ENCODE measurements at places on chromosomes 4 and X.

- DNase-seq: no peak
Measured at GRCh38 chrX:147910607-147911006, 1.1 kb upstream of the FMR1 start.

DNA sequence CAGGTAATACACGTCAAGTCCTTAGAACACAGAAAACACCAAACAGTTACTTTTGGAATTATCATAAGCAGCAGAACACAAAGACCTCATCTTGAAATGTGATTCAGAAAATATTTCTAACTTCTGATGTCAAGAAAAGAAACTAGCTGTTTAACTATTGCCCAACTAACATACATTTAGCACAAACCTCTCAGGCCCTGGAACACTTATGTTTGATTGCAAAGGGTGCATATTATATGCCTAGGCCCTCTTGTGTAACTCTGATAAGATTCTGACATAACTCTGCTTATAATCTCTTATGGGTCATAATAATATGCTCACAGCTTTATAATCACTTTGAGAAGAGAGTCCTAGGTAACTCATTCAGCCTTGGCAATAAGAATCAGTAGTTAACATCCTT lies 62.6 kb downstream of the TBC1D9 start:
- no peak for DNase-seq

GRCh38 chr4:98261405-98262291 lies 464 bp downstream of the RAP1GDS1 start:
- DNase-seq: peak; percentile 30

DNA sequence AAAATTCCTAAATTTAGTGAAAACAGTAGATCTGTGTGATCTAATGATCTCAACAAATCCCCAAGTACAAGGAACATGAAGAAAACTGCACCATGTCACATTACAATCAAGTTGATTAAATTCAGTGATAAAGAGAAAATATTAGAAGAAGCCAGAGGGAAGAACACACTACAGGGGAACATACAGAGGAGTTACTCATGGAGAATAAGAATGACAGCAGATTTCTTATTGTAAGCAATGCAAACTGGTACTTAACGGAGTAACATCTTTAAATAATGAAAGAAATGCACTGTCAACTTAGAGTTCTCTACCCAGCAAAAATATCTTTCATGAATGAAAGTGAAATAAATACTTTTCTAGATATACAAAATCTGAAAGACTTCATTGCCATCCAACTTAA lies 21.1 kb downstream of the TLL1 start:
- no peak for DNase-seq

DNA sequence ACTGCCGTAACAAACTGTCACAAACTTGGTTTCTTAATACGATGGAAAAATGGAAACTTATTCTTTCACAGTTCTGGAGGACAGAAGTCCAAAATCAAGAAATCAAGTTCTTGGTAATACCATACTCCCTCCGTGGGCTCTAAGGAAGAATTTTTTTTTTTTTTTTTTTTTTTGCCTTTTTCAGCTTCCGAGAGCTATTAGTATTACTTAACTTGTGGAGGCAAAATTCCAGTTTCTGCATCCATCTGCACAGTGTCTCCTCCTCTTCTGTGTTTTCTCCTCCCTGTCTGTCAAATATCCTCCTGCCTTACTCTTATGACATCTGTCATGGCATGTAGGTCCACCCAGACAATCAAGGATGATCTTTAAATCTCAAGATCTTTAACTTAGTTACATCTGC lies 426.6 kb downstream of the SPRY1 start:
- no peak for DNase-seq

DNA sequence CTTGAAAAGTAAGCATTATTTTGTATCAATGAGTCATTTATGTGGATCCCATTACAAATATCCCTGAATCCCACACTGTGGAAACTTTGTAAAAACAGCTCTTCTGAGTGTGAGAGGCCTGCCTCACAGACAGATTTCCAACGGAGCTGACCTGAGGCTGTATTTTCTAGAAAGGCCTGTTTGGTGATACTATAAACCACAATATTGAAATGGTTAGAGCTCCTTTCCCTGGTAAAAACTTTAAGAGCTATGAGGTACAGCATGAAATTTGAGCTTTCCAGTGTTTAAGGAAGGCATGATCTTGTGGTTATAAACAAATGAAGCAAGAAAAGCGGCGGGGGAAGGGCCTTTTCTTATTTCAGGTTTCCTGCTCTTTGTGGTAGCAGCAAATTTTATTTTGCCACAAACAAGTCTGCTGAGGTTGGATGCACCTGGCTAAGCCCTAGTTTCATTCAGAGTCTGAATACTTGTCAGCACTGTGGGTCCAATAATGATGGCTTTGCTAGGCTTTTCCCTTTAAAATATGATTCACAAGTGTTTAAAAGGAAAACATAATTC lies 86.8 kb upstream of the ETNPPL start:
- DNase-seq: no peak
